ENCODE measurements at places on chromosomes 3 and 15. TPM values are rescaled to one million over a fixed set of nuclear protein-coding genes. Genes with fewer than 3 reads are reported as not detected.

The B3GALNT1 gene
- 0.10 TPM for total RNA-seq

The BOC gene
- total RNA-seq = 7.1 TPM

The AGBL1 gene
- not detected for total RNA-seq

The PCLAF gene
- total RNA-seq = 163 TPM

The NANOGP8 gene
- not detected for total RNA-seq

The MAGEL2 gene
- total RNA-seq = not detected

The TEX55 gene
- not detected for total RNA-seq

The LSM3 gene
- 20.8 TPM for total RNA-seq

The COL8A1 gene
- not detected for total RNA-seq

The MON1A gene
- 7.5 TPM for total RNA-seq

The GP5 gene
- not detected for total RNA-seq

The C2CD4B gene
- total RNA-seq = 0.31 TPM

The HTR3E gene
- not detected for total RNA-seq

The SEMA3F gene
- total RNA-seq = 15.0 TPM

The ERICH6 gene
- not detected for total RNA-seq

The IQCF5 gene
- total RNA-seq = not detected

The JMJD7 gene
- 4.4 TPM for total RNA-seq

The TM4SF1 gene
- 1,500 TPM for total RNA-seq
